ENCODE measurements at places on chromosomes 16 and 17.

DNA sequence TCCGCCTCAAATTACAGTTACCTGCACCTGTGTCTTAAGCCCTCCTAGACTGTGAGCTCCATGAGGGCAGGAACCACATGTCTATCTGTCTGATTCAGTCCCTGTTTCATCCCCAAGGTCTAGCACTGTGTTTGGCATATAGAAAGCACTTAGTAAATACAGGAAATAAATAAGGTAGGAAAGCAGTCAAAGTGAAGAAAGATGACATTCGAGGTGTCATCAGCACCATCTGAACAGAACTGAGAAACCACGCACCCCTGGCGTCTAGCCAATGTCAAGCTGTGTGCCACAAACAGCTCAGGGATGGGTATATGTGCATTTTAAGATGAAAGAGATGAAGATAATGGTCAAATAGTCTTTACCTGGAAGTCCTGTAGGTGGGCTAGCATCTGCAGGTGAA, 79.6 kb upstream of the ATP2A3 start:
- DNase-seq: peak; percentile 68

DNA sequence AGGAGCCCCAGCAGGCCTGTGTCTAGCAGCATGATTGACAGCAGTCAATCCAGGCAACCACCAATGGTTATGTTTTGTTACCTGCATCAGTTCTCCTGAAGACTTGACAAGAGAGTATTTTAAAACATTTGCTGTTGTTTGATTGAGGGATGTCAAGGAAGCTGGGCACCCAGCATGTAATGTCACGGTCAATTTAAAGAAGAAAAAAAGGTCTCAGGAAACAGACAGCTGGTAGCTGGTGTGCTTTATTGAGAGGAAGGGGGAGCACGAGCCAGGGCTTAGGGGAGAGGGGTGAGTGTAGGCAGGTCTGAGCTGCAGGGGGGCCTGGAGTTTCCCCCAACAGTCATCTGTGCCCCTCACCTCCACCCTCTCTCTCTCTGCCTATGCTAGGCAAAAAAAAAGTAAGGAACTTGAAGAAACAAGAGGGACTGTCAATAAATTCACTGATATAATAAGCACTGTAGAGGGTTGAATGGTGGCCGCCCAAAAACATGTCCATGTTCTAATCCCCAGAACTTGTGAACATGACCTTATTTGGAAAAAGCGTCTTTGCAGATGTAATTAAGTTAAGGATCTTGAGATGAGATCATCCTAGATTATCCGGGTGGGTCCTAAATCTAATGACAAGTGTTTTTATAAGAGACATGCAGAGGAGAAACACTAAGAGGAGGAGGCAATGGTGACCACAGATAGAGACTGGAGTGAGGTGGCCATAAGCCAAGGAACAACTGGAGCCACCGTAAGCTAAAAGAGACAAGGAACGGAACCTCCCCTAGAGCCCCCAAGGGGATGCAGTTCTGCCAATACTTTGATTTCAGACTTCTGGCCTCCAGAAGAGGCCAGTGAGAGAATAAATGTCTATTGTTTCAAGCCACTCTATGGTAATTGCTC, 14.5 kb downstream of the TSPOAP1 start:
- no peak for DNase-seq

DNA sequence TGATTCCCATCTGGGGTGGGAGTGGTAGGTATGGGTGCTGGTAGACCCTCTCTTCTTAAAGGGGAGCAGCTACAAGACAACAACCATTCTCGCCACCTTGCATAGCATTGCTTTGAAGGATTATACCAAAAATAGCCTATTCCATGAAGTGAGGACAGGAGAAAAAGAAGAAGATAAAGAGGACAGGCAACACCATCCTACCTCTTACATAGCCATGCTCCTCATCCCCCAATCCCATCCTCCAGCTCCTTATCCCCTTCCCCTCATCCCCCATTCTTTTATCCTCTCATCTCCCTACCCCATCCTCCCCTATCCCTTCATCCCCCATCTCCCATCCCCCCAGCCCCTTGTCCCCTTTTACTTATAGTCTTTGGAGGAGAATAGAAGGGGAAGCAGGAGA, 29.1 kb downstream of the CCDC182 start:
- no peak for DNase-seq

DNA sequence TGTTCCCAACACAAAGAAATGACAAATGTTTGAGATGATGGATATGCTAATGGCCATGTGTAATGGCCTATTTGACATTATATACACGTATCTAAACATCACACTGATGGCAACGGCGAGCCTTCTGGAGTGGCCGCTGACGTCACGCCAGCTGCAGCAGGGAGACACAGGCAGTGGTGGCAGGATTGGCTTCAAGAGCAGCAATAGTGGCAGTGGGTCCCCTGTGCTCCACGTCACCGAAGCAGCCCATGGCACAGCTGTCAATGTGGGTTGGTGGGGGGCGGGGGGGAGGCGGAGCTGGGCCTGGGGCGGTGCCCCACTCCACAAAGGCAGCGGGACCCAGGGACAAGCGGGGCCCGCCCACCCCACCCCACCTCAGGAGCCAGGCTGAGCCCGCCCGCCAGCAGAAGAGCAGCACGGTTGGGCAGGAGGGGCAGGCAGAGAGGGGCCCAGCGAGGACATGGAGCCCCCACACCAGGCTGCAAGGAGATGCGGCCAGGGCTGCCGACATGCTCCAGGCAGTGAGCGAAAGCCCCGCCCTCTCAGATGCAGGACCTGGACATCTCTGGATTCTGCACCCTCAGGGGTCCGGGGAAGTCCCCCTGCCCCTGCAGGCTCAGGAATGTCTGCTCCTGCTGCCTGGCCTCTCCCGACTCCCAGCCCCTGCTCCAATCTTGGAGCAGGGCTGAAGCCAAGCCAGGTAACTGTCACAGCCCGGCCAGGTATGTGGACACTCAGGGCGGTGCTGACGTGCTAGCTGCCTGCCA, 64.6 kb downstream of the USP32 start:
- no peak for DNase-seq

GRCh38 chr16:69834807-69835466, 72.8 kb downstream of the WWP2 start:
- DNase-seq: no peak

DNA sequence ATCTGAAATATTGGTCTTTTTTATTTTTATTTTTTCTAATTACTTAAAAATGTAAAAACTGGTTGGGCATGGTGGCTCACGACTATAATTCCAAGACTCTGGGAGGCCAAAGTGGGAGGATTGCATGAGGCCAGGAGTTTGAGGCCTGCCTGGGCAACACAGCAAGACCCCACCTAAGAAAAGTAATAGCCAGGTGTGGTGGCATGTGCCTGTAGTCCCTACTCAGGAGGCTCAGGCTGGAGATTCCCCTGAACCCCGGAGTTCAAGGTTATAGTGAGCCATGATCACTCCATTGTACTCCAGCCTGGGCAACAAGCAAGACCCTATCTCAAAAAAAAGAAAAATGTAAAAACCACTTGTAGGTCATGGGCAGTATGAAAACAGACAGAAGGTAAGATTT, 36.8 kb upstream of the CDH3 start:
- no peak for DNase-seq

GRCh38 chr16:66131895-66132294, 234.6 kb upstream of the CDH5 start:
- DNase-seq: no peak

- DNase-seq: no peak
Observed at GRCh38 chr17:51261024-51261963, 948 bp downstream of the UTP18 start.

- DNase-seq: no peak
Observed at GRCh38 chr17:82866590-82867191, 26.9 kb upstream of the ZNF750 start.

DNA sequence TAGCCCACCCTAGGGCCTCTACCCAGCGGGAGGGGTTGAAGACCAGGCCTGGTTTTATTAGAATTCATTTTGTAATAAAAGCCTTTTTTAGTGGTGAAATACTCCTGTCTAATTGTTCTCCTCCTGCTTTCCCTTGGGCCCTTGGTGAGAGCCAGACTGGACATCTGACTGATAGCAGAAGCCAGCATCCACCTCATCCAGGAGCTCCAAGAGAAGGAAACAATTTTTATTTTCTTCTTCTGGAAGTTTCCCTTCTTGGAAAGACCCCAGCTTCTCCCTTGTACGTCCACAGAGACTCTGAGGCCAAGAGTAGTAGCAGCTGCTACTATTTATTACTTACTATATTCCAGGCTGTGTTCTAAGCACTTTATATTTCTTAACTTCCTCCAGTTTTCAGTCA, 4.0 kb upstream of the PHKG2 start:
- no peak for DNase-seq

DNA sequence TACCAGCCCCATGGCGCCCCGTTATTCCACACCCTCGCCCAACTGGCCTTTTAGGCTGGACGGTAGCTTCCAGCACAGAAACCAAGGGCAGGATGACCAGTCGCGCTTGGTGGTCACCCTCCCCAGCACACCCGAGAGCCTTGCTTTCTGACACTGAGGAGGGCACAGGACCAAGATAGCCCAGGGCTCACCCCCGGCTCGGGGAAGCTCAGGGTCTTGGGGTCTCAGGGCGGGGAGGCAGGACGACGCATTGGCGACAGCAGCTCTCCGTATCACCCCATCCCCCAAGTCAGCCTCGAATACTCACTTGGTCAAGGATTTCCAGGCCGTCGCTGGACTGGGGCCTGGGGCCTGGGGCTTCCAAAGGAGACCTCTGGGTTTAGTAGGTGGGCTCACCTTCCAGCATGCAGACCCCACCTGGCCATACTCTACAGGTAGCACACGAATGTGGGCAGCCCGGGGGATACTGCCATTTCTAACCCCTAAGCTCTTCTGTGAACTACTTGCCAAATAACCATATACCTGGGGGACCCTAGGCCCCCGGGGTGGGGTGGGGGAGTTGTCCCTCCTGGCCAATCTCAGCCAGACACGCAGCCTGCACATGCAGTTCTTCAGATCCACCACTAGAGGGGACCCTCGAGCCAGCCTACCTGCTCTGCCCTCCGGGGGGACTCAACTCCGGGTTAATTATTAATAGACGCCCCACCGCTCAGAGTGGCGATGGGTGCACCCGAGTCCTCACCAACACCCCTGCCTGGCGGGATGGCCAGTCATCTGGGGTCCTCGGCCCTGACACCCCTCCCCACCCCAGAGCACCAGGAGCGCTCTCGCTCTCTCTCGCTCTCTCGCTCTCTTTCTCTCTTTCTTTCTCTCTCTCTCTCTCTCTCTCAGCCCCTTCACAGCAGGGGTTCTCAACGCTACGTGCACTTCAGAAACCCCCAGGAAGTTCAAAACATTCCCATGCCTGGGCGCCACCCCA, 30.0 kb downstream of the TBC1D16 start:
- peak; percentile 73 for DNase-seq

DNA sequence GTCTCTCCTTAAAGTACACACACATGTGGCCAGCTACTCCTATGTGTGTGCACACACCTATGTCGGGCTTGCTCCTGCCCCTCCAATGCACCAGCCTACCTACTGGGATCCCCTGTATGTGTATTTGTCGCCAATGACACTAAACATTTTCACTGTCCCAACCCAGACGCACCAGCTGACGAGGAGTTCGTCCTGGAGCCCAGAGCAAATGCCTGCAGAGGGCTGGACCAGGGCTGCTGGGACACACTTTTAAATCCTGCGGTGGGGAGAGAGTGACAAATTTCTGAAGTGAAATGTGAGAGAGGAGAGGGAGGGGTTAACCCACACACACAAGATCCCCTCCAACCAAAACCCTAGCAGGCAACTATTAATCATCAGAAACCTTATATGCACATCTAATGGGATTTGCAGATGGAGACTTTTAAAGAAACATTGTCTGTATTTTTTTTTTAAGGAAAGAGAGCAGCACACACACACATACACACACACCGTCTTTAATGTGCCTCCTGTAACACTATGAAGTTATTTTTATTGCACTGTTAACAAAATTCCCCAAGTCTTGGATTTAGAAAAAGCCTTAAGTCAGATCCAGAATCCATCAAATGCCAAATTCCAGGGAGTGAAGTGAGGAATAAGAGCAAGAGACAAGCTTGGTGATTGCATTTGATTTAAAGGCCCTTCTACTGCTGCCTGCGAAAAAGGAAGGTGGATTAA, at the start of gene MEOX1:
Gene MEOX1 (minus strand): TSS at position 224 of the 714 bp plus-strand sequence. CDS start 388 bp downstream, outside the sequence.
- DNase-seq: peak; percentile 62

GRCh38 chr17:48615963-48616716, 1.0 kb upstream of the HOXB8 start:
- no peak for DNase-seq

- DNase-seq: peak; percentile 38
Observed at GRCh38 chr17:18025945-18026776, 12.8 kb downstream of the ATPAF2 start.

DNA sequence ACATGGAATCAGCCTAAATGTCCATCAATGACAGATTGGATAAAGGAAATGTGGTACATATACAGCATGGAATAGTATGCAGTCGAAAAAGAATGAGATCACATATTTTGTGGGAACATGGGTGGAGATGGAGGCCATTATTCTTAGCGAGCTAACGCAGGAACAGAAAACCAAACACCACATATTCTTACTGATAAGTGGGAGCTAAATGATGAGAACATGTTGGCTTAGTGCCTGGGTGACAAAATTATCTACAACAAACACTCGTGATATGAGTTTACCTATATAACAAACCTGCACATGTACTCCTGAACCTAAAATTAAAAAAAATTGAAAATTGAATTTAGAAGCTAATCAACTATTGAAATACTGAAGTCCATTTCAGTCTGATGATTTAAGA, 6.1 kb downstream of the ANKS4B start:
- DNase-seq: no peak

DNA sequence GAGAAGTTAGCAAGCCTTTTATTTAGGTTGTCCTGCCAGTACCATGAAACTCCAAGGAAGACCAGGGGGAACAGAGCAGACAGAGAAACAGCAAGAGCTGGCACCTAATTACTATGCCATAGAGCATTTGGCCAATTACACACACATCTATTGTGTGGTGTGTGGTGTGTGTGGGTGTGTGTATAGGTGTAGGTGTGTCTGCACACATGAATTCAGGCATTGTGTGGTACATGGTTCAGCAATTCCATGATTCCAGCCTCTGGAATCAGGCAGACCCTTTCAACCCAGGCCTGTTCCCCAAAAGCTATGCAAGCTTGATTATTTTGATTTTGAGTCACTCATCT, 25.7 kb downstream of the IQCK start:
- DNase-seq: no peak

DNA sequence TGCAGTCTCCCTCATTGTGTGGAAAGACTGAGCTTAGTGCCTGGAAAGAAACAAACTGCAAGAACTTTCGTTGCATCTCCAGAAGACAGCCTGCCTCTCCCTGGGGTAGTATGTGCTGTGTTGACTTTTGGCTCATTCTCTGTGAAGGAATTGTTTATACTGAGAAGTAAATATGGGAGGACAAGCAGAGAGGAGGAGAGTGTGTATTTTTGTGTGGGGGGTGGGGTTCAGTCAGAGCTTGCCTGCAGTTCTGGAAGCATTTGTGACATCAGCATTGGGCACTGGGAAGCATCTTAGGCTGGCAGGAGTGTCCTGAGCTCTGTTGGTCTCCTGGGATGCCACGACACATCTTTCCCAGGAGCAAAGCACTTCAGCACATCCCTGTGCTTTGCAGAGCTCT, 147.9 kb downstream of the HS3ST3B1 start:
- DNase-seq: no peak

DNA sequence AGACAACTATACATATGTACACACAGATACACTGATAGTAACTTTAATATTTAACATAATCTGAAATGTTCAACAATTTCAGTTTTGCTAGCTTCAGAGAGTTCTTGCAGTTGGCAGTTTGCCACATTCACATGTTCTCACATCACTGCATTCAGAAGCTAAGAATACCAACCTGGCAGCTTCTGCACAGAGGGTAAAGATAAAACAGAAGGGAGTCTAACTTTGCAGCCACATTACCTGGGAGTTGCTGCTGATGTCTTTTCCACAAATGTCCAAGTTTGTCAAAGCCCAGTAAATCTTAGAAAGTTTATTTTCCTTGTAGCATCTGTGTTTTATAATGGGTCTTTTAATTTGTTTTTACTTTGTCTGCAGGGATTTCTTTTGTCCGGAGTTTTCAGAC, 332.0 kb downstream of the BCAS3 start:
- no peak for DNase-seq
